ENCODE measurements at places on chromosomes 1 and 21.

GRCh38 chr1:157152510-157152909 is 14.3 kb upstream of the ETV3 start:
- DNase-seq = no peak

- no peak for DNase-seq
These were observed 6.4 kb upstream of the TIPRL start for GRCh38 chr1:168172250-168172915.

- DNase-seq = no peak
These were observed 108.2 kb upstream of the ACTRT2 start for GRCh38 chr1:2913091-2913490.

- no peak for DNase-seq
These were observed 79.2 kb downstream of the ZNF326 start for GRCh38 chr1:90074137-90074536.

DNA sequence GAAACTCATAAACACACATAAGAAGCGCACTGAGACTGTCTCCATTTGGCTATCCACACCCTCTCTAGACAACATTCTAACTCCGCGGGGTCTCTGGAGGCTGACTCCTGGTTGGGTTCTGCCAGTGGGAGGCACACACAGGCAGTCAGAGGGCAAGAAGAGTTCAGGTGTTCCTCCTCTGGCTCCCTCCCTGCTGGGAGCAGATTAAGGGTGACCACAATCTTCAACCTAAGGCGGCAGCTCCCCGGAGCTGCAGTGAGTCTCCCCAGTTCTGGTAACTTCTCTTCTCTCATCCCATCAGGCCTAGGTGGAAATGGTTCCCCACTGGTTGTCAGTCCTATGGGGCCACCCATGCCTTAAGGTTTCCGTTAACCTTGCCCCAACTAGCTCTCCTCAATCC is 7.4 kb upstream of the TENT5C start:
- DNase-seq = no peak
